ENCODE measurements at places on chromosomes 1 and 21.

DNA sequence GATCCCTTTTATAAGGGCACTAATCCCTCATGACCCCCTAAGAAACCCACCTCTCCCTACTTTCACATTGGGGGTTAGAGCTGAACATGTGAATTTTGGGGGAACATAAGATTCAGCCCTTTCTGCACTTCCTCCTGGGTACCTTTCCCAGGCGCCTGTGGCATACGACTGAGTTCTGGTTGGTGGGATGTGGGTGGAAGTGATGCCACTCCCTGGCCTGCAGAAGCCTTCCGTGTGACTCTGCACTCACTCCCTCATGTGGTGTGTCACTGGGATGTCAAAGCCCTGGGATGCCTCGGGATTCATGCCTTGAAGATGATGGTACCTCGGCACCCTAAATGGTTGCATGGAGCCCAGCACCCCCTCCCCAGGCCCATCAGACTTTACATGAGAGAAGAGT, 28.3 kb upstream of the VASH2 start:
- peaks cover 8% of the 10 kb centered on the region for H3K4me1 ChIP-seq
- H3K27ac ChIP-seq = no peak overlapping the region
- H3K4me3 ChIP-seq = no peak overlapping the region
- no peak for DNase-seq
- no peaks in the 10 kb centered on the region for H3K27me3 ChIP-seq
- H3K36me3 ChIP-seq = no peaks in the 10 kb centered on the region

GRCh38 chr1:11526071-11526895, 47.3 kb downstream of the DISP3 start:
- no peak overlapping the region for H3K4me3 ChIP-seq
- DNase-seq = no peak
- H3K36me3 ChIP-seq = no peaks in the 10 kb centered on the region
- no peak overlapping the region for H3K27ac ChIP-seq

DNA sequence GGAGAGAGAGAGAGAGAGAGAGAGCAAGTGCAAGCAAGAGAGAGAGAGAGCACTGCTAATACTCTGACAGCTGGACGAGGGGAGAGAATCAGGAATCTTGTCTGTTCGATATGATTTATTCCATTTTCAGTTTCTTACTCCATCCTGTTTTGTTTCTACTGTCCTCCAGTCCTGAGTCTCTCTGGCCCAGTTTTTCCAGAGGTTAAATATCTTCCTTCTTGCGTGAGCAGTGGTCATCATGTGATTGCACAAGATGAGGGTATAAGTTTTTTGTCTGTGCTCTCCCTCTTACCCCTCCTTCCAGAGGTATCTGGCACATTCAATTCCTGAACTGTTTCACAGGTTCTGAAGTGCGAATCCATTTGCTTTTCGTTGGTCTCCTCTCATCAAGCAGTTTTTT, 16.8 kb downstream of the UBE2U start:
- no peaks in the 10 kb centered on the region for H3K27me3 ChIP-seq
- H3K36me3 ChIP-seq = no peaks in the 10 kb centered on the region
- no peak for DNase-seq
- H3K4me1 ChIP-seq = no peaks in the 10 kb centered on the region

- H3K4me1 ChIP-seq = no peaks in the 10 kb centered on the region
- H3K36me3 ChIP-seq = no peaks in the 10 kb centered on the region
- H3K27me3 ChIP-seq = peaks cover 25% of the 10 kb centered on the region
- DNase-seq = no peak
These were observed 4.8 kb downstream of the RCAN3 start for GRCh38 chr1:24507405-24507804.

GRCh38 chr21:41316200-41317062, at the start of gene FAM3B:
Gene FAM3B, plus strand, starts transcription at chr21:41316801. Its CDS starts 79 bp downstream, at chr21:41316880.
- peaks cover 22% of the 10 kb centered on the region for H3K27me3 ChIP-seq
- H3K4me1 ChIP-seq = no peaks in the 10 kb centered on the region
- H3K27ac ChIP-seq = no peak within 1 kb of the TSS
- peak; percentile 20 for DNase-seq
- H3K4me3 ChIP-seq = peak within 1 kb of the TSS; percentile 41

DNA sequence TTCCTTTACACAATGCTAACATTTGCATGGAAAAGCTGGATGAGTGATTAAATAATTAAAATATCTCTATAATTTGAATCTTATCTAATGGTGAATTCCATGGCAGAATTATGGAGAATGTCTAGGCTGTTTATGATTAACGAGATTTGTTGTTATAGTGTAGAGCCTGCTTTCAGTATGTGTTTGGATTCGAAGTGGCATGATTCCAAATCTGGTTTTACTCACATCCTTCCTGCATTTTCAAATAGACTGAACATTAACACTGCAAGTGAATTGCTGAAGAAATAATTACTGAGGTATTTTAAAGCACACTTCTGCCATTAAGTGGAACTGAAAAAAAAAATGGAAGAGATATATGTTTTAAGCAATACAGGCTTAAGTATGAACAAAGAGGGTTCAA, 5.1 kb upstream of the NEK7 start:
- no peaks in the 10 kb centered on the region for H3K36me3 ChIP-seq
- no peak overlapping the region for H3K27ac ChIP-seq
- H3K27me3 ChIP-seq = no peaks in the 10 kb centered on the region
- DNase-seq = no peak
- peaks cover 2% of the 10 kb centered on the region for H3K4me1 ChIP-seq

DNA sequence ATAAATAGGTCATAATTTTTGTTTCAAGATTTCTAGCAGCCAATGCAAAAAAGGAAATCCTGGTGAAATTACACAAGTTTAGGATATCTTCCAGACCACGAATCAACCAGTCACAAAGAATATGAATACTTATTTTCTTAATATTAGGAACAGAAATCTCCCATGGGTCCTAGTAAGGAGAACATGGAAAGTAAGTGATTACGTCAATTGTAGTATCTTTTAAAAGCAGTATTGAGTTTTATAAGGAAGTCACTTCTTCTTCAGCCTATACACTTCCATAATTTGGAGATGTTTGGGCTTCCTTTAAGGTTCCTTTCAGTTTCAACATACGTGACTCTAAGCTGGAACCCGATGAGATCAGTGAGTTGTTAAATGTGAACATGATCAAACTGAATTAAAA, 534.5 kb downstream of the USP25 start:
- no peaks in the 10 kb centered on the region for H3K27me3 ChIP-seq
- H3K4me3 ChIP-seq = no peak overlapping the region
- no peaks in the 10 kb centered on the region for H3K4me1 ChIP-seq
- no peak overlapping the region for H3K27ac ChIP-seq
- H3K36me3 ChIP-seq = no peaks in the 10 kb centered on the region
